Aorta (tissue), 5 donors: ENCODE measurements at places on chromosomes 12 and 14. TPM values are rescaled to one million over a fixed set of nuclear protein-coding genes. Genes with fewer than 3 reads are reported as not detected.

GRCh38 chr14:71122866-71123565 is 215.8 kb downstream of the PCNX1 start:
- peaks cover 3% of the 10 kb centered on the region for H3K4me1 ChIP-seq
- H3K4me3 ChIP-seq = no peak overlapping the region
- H3K27me3 ChIP-seq = no peaks in the 10 kb centered on the region
- no peak overlapping the region for H3K27ac ChIP-seq
- DNase-seq = no peak

The LRTM2 gene
- not detected for total RNA-seq

DNA sequence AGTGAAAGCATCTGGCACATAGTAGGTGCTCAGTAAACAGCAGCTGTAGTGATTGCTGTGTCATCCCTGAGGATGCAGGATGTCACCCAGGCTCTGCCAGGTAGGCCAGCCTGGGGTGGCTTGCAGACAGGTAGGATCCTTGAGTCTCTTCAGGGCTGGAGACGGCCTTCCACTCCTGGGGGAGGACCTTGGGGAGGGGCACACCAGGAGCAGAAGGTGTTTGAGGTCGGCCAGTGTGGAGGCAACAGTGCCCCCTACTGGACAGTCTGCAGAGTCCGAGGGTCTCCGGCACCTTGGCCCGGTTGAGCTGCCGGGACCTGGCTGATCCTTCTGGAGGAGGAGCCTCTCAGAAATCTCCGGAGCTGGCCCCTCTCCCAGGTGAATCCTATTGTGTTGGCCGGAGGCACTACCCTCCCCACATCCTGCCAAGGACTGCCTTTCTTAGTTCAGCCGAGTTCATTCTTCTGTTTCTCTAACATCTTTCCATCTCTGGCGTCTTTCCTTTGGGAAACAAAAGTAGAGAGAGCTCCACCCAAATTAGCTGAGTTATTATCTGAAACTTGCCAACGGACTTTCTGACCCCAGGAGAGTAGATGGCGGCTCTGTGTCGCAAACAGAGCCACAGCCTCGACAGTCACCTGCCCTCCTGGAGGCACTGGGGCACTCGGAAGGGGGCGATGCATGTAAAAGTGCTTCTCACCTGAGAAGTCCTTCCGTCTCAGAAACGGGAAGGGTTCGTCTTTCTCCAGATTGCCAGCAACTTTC is 41.8 kb upstream of the CLMN start:
- no peaks in the 10 kb centered on the region for H3K4me1 ChIP-seq
- no peak overlapping the region for H3K4me3 ChIP-seq
- no peaks in the 10 kb centered on the region for H3K36me3 ChIP-seq
- DNase-seq = no peak
- no peaks in the 10 kb centered on the region for H3K27me3 ChIP-seq

The CDKN3 gene
- total RNA-seq = 8.1 TPM

DNA sequence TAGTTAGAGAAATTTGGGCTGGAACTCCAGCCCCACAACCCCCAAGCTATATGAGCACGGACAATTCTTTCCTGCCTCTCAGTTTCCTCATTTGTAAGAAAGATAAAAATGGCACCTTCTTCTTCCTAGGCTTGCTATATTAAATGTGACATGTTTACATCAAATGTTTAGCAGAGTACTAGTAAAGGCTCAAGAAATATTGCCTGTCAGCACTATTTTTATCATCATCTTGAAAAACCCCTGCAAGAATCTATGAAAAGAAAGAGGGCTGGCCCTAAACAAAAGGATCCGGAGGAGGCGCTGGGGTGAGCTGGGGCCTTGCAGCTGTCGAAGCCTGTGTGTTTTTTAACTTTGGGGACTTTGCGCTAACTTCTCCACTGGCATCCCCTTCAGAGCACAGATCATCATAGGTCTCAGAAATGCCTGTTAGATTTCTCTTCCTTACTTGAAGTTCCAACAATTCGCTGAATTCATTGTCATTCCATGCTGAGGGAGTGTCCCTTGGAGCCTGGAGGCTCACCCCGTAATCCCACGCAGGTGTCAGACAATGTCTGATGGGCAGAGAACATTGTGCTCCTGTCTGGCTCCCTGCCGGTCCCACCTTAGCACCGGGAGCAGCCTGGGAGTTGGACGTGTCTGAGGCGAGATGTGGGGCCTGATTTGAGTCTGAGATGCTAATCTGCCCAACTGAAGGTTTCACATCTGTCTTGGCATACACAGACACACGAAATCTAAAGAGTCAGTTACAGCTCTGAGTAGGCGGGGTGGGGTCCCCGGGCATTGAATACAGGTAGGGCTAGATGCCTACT is 206.8 kb downstream of the NUAK1 start:
- H3K36me3 ChIP-seq = no peaks in the 10 kb centered on the region
- no peaks in the 10 kb centered on the region for H3K4me1 ChIP-seq
- H3K27me3 ChIP-seq = no peaks in the 10 kb centered on the region
- H3K27ac ChIP-seq = no peak overlapping the region
- DNase-seq = no peak

- DNase-seq = no peak
- H3K27ac ChIP-seq = no peak overlapping the region
- H3K36me3 ChIP-seq = no peaks in the 10 kb centered on the region
- H3K4me1 ChIP-seq = no peaks in the 10 kb centered on the region
- no peak overlapping the region for H3K4me3 ChIP-seq
These were observed 26.4 kb downstream of the DDHD1 start for GRCh38 chr14:53126731-53127130.

The DAD1 gene
- total RNA-seq = 149 TPM

- no peak overlapping the region for H3K27ac ChIP-seq
- H3K4me1 ChIP-seq = no peaks in the 10 kb centered on the region
- H3K4me3 ChIP-seq = no peak overlapping the region
- H3K36me3 ChIP-seq = no peaks in the 10 kb centered on the region
- no peaks in the 10 kb centered on the region for H3K27me3 ChIP-seq
These were observed 17.5 kb downstream of the MTA1 start for GRCh38 chr14:105436891-105437722.

GRCh38 chr14:70425354-70425753 is 8.5 kb upstream of the SYNJ2BP start:
- no peaks in the 10 kb centered on the region for H3K4me1 ChIP-seq
- H3K36me3 ChIP-seq = no peaks in the 10 kb centered on the region

GRCh38 chr12:12323591-12323990 is 26.5 kb downstream of the MANSC1 start:
- H3K4me1 ChIP-seq = no peaks in the 10 kb centered on the region
- H3K27me3 ChIP-seq = no peaks in the 10 kb centered on the region
- no peak overlapping the region for H3K27ac ChIP-seq
- H3K36me3 ChIP-seq = peaks cover 2% of the 10 kb centered on the region
- H3K4me3 ChIP-seq = no peak overlapping the region

DNA sequence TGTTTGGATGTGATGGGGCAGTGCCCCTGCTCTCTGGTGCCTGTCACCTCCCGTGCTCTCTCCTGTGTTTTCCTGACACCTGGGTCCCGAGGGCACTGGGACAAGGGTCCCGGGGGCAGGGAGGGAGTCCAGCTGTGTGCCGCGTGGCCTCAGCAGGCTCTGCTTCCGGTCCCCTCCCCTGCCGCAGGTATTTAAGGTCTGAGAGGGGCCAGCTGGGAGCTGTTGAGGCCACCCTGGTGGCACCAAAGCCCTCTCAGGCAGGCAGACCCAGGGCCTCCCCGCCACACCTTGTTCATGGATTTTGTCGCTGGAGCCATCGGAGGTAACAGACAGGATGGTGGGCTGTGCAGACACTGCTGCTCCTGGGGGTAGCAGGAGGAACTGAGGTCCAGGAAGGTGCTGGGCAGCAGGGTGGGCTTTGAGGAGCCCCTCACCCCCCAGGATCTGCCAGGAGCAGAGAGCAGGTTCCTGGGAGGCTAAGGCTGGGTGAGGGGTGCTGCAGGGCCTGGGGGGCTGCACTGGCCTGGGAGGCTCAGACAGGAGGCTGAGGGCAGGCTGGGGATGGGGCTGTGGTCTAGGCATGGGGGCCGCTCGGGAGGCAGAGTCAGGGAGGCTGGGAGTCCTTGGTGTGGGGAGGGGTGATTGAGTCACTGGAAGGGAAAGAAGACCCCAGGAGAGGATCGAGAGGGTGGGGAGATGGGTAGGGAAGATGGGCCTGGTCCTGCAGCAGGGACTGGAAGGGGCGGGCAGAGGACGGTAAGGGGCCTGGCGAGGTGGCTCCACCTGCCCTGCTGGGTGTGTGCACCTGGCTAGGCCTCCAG is at the start of gene SLC25A47:
SLC25A47 (plus strand) TSS at position 219 of the 821 bp plus-strand sequence; CDS start at position 295, 76 bp downstream.
- DNase-seq = no peak
- no peaks in the 10 kb centered on the region for H3K27me3 ChIP-seq
- H3K36me3 ChIP-seq = no peaks in the 10 kb centered on the region
- H3K27ac ChIP-seq = no peak within 1 kb of the TSS
- no peaks in the 10 kb centered on the region for H3K4me1 ChIP-seq
- no peak within 1 kb of the TSS for H3K4me3 ChIP-seq

The C14orf39 gene
- not detected for total RNA-seq

The TSPAN11 gene
- 2.8 TPM for total RNA-seq

DNA sequence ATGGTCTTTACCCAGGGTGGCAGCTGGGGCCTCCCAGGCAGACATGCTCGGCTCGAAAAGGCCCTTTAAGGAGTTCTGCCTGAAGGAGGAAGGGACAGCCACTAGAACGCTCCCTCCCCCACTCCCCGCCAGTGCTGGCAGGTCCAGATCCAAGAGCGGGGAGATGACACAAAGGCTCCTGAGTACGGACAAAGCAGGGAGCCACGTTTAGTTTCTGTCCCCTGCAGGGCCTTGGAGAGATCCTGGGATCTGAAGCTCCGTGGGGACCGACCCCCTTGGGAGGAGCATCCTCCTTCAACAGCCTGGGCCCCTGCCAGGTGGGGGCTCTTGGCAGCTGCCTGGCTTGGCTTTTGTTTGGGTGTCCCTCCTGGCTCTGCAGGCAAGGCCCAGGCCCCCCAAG is 89.7 kb downstream of the ESRRB start:
- no peak for DNase-seq
- H3K36me3 ChIP-seq = no peaks in the 10 kb centered on the region
- H3K4me3 ChIP-seq = no peak overlapping the region
- H3K27ac ChIP-seq = no peak overlapping the region
- H3K27me3 ChIP-seq = no peaks in the 10 kb centered on the region

GRCh38 chr12:108340037-108340436 is 926 bp upstream of the CMKLR1 start:
- no peak overlapping the region for H3K4me3 ChIP-seq
- DNase-seq = peak; percentile 91
- H3K4me1 ChIP-seq = no peaks in the 10 kb centered on the region
- no peaks in the 10 kb centered on the region for H3K36me3 ChIP-seq
- no peaks in the 10 kb centered on the region for H3K27me3 ChIP-seq

The RDH16 gene
- 0.42 TPM for total RNA-seq

The SYNE3 gene
- total RNA-seq = 39.1 TPM

DNA sequence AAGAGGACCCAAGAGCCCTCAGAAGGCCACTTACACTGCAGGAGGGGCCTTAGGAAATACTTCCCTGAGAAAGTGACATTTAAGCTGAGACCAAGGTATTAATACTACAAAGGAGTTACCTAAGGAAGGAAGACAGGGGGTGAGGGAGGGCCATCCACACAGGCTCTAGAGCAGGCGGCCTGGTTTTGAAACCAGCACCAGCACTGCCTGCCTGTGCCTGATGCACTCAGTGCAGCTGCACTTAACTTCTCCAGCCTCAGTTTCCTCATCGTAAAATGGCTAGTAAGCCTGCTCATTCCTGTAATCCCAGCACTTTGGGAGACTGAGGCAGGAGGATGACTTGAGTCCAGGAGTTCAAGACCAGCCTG is 45.5 kb upstream of the PLEKHG6 start:
- H3K27me3 ChIP-seq = no peaks in the 10 kb centered on the region
- H3K36me3 ChIP-seq = no peaks in the 10 kb centered on the region
- no peak overlapping the region for H3K27ac ChIP-seq
- DNase-seq = peak; percentile 46

GRCh38 chr14:79278286-79278797 is 933.0 kb downstream of the DIO2 start:
- no peak overlapping the region for H3K27ac ChIP-seq
- peak overlapping the region; percentile 12 for H3K4me3 ChIP-seq
- H3K27me3 ChIP-seq = no peaks in the 10 kb centered on the region
- H3K36me3 ChIP-seq = no peaks in the 10 kb centered on the region
- no peak for DNase-seq

- no peaks in the 10 kb centered on the region for H3K27me3 ChIP-seq
- H3K27ac ChIP-seq = no peak overlapping the region
- H3K4me1 ChIP-seq = no peaks in the 10 kb centered on the region
- no peaks in the 10 kb centered on the region for H3K36me3 ChIP-seq
- H3K4me3 ChIP-seq = no peak overlapping the region
These were observed 237.6 kb upstream of the CRY1 start for GRCh38 chr12:107330831-107331431.

DNA sequence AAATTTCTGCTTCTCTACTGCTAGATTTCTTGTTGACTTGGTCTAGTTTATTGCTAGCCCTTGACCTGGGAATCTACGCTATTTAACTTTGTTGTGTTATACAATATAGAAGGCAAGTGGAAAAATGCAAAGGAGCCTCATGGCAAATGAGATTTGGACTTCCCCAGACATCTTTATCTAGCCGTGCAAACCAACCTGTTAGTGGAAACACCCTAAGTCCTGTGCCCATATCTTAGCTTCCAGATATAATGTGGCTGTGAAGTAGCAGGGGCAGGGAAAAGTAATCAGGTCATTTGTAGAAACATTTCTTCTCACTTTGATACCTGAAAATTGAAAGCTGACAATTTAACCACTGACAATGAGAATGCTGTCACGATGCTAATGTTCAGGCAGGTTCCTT is 90.7 kb upstream of the ATP2B1 start:
- H3K27me3 ChIP-seq = no peaks in the 10 kb centered on the region
- no peak overlapping the region for H3K27ac ChIP-seq
- no peaks in the 10 kb centered on the region for H3K4me1 ChIP-seq
- no peak overlapping the region for H3K4me3 ChIP-seq
- no peaks in the 10 kb centered on the region for H3K36me3 ChIP-seq

The CLIP1 gene
- 182 TPM for total RNA-seq

DNA sequence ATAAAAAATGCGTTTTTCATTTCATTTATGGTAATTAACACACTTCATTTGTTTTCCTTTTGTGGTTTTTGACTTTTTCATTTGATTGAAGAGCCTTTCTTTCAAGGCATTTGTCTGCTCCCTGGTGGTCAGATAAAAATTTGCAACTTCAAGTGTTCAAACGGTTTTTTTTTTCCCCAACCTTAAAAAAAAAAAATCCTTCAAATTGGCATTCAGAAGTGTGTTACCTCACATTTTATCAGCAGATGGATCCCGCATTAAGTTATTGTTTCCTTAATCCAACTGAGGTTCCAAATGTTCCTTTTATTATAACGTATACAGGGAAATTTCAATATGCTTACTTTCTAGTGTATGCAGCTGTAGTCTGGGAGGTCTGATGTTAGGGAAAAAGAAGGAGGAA is 47.2 kb downstream of the MYF5 start:
- no peaks in the 10 kb centered on the region for H3K4me1 ChIP-seq
- no peaks in the 10 kb centered on the region for H3K27me3 ChIP-seq
- DNase-seq = no peak
- no peak overlapping the region for H3K27ac ChIP-seq

The LMO3 gene
- 26.8 TPM for total RNA-seq

DNA sequence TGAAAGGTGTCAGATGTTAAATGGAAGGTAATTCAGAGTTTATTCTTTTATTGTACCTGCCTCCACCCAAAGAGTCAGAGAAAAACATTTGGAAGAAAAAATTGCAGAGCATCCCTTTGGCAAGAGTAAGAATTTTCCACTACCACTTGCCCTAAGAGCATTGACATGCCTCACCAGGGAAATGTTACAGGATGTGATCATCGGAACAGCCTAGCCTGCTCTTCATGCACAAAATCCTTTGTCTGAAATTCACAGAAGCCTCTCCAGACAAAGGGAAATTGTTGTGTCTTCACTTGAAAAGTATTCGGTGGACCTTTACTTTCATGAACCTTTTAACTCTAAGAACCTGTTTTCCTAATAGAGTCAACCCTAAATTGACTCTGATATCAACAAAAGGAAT is 36.9 kb downstream of the ATP2A2 start:
- no peak overlapping the region for H3K4me3 ChIP-seq
- no peak overlapping the region for H3K27ac ChIP-seq
- H3K27me3 ChIP-seq = no peaks in the 10 kb centered on the region
- H3K4me1 ChIP-seq = peaks cover 10% of the 10 kb centered on the region
- H3K36me3 ChIP-seq = peaks cover 2% of the 10 kb centered on the region
- no peak for DNase-seq
